Common myeloid progenitor, CD34-positive (primary cell): ENCODE measurements at places on chromosomes 5 and 9.

DNA sequence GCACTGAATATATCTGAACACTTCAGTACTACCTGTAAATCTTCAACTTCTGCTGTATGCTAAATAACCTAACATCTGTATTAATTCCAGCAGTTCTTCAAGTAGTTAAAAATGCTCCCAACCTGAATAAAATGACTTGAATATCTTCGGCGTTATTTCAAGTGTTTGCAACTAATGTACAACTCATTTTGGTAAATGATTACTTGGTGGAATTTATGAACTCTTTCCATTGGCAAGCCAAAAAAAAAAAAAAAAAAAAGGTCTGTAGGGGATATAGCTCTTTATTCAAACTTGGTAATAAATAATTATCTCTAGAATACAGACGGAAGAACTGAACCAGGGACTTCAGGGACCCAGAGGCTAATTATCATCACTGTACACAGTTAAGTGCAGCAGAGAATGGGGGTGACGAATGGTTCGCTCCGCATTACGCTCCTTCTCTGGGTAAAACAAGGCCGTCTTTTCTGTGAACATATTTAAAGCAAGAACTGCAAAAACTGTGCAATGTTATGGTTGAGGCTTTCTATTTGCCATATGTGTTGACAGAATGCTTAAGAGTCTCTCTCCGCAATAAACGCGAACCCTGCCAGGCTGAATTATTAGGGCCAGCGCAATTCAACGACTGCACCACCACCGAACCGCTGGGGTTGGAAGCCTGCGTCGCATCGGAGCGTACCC lies 1.9 kb upstream of the ERBIN start:
- H3K27ac ChIP-seq: peak overlapping the region; percentile 84
- H3K4me1 ChIP-seq: peaks cover 20% of the 10 kb centered on the region
- H3K27me3 ChIP-seq: no peaks in the 10 kb centered on the region
- no peak for DNase-seq
- no peaks in the 10 kb centered on the region for H3K36me3 ChIP-seq

- no peak overlapping the region for H3K27ac ChIP-seq
- no peaks in the 10 kb centered on the region for H3K27me3 ChIP-seq
- no peaks in the 10 kb centered on the region for H3K36me3 ChIP-seq
- no peak for DNase-seq
- no peaks in the 10 kb centered on the region for H3K4me1 ChIP-seq
Observed at GRCh38 chr5:168153263-168153875, 138.1 kb upstream of the WWC1 start.

GRCh38 chr5:172280929-172281328 lies 2.6 kb downstream of the UBTD2 start:
- H3K27me3 ChIP-seq: no peaks in the 10 kb centered on the region
- DNase-seq: no peak
- no peak overlapping the region for H3K27ac ChIP-seq
- H3K36me3 ChIP-seq: no peaks in the 10 kb centered on the region

GRCh38 chr5:154309805-154310204 lies 119.3 kb downstream of the GALNT10 start:
- no peaks in the 10 kb centered on the region for H3K36me3 ChIP-seq
- peak; percentile 68 for DNase-seq
- H3K4me1 ChIP-seq: no peaks in the 10 kb centered on the region
- no peak overlapping the region for H3K27ac ChIP-seq

- DNase-seq: no peak
- H3K4me1 ChIP-seq: peaks cover 19% of the 10 kb centered on the region
- no peak overlapping the region for H3K27ac ChIP-seq
- no peak overlapping the region for H3K4me3 ChIP-seq
Observed at GRCh38 chr5:175640106-175640775, 17.6 kb upstream of the HRH2 start.

- no peak overlapping the region for H3K27ac ChIP-seq
- H3K27me3 ChIP-seq: no peaks in the 10 kb centered on the region
- H3K4me3 ChIP-seq: no peak overlapping the region
- H3K36me3 ChIP-seq: no peaks in the 10 kb centered on the region
- peak; percentile 89 for DNase-seq
Observed at GRCh38 chr9:89525446-89526374, 27.8 kb upstream of the SEMA4D start.

DNA sequence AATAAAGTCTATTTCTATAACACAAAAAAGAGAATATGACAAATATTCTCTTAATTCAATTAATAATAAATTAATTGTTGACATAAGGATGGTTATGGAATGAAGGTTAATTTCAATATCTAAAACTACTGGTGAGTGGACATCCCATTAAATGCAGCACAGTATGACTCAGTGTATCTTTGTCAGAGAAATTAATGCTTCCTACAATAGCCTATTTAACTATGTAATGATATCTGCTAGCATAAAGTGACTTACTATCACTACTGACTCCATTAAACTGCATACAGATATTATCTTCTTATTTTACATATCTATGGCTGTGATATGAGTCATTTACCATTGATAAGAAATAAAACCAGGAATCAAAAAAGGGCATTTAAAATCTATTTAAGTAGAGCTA lies 298.7 kb downstream of the CDH12 start:
- no peak for DNase-seq
- H3K4me1 ChIP-seq: no peaks in the 10 kb centered on the region

- no peak overlapping the region for H3K27ac ChIP-seq
- DNase-seq: peak; percentile 49
- H3K4me3 ChIP-seq: no peak overlapping the region
- no peaks in the 10 kb centered on the region for H3K27me3 ChIP-seq
- H3K36me3 ChIP-seq: no peaks in the 10 kb centered on the region
Observed at GRCh38 chr5:170111088-170111785, 5.5 kb downstream of the FOXI1 start.

DNA sequence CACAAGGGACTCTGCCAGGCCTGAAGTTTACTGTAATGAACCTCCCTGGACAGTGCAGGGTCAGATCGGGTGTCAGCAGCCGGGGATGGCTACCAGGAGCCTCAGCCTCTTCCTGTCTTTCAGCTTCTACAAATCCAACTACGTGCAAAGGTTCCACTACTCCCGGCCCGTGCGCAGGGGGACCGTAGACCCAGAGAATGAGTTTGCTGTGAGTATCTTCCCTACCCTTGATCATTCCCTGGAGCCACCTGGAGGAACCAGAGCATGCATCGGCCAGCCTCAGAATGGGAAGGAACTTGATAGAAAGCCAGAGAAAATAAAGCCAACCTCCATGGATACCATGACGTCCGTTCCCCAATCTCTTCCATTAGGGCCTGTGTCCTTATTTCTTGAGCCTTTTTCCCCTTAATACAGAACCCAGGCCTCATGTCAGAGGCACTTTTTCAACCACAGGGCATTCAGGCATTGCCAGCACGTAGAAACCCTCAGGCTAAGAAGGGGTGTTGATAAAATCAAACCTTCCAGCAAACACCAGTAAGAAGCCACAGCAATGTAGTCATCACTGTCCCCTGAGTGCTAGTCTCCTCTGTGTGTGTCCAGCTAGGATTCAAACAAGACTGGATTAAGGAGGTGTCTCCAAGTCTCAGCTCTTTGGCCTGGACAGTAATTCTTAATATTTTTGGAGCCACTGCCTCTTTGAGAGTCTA lies 49.0 kb upstream of the FOXI1 start:
- H3K4me1 ChIP-seq: no peaks in the 10 kb centered on the region
- no peak for DNase-seq

DNA sequence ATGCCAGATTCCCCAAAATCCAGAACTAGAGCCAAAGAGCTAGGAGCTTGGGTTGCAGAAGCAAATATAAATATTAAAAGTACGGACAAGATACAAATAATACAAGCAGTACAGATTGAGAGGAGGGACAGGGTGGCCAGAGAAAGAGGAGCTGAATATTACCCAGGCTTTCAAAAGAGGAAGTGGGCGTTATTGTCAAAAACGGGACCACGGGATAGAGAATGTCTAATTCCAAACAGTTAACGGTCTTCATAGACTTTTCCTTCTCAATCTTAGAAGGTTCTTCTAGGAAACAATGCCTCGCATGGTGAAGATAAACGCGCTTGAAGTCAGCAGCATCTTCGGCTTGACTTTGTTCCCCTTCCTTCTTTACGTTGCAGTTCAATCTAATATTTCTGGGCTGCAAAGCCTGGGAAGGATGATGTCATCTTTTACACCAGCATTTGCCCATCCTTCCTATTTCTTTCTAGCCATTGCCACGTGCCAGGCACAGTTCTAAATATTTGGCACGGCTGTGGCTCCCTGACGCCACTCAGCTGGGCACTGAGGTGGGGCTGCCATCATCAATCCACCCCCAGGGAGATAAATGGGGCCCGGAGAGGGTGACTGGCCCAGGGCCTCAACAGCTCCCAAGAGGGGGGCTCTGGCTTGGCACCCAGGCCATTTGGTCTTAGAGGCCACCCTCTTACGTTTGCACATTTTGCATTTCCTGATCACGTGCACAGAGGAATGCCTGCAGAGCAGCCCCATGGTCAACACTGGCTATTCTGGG lies 16.3 kb upstream of the OLFM1 start:
- no peaks in the 10 kb centered on the region for H3K36me3 ChIP-seq
- H3K4me3 ChIP-seq: no peak overlapping the region
- DNase-seq: no peak
- H3K27ac ChIP-seq: no peak overlapping the region
- H3K27me3 ChIP-seq: peaks cover 3% of the 10 kb centered on the region
- peaks cover 8% of the 10 kb centered on the region for H3K4me1 ChIP-seq

GRCh38 chr5:65184780-65185179 lies 296.9 kb downstream of the ADAMTS6 start:
- DNase-seq: no peak
- H3K27ac ChIP-seq: no peak overlapping the region
- H3K4me1 ChIP-seq: no peaks in the 10 kb centered on the region
- H3K27me3 ChIP-seq: no peaks in the 10 kb centered on the region
- H3K36me3 ChIP-seq: no peaks in the 10 kb centered on the region

- peaks cover 14% of the 10 kb centered on the region for H3K4me1 ChIP-seq
- peak overlapping the region; percentile 97 for H3K27ac ChIP-seq
- H3K36me3 ChIP-seq: no peaks in the 10 kb centered on the region
- H3K4me3 ChIP-seq: peak overlapping the region; percentile 90
- no peaks in the 10 kb centered on the region for H3K27me3 ChIP-seq
Observed at GRCh38 chr9:37464426-37465248, 613 bp downstream of the ZBTB5 start.

DNA sequence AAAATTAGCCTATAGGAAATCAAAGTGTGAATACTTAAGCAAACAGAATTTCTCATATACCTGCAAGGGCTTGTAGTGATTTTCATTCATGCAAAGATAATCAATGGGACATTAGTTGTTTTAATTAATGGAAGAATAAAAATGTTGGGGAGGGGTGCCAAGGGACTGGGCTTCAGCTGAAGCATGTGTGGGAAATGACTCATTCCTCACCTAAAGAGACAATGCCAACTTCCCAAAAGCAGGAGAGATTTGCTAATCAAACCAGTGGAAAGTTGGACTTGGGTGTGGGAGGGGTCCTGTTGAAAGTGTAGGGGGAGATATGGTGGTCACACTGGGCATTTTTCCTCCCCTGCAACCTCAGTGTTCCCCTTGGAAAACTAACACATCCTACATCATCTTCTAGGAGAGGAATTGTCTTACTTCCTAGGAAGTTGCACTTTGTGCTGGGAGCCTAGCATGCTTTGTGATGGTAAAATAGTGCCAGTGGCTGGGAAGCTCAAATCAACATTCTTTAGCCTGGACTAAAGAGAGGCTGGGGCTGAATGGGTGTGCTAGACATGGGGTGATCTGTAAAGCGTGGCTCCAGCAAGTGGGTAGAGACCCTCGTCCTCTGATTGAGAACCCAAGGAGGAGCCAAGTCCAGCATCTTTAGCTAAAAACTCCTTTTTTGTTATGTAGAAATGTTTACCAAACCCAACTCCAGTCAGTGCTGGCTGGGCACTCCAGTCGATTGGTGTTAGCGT lies 6.4 kb upstream of the LHX2 start:
- H3K4me1 ChIP-seq: peaks cover 17% of the 10 kb centered on the region
- no peak overlapping the region for H3K27ac ChIP-seq
- H3K36me3 ChIP-seq: no peaks in the 10 kb centered on the region
- DNase-seq: no peak
- peaks cover 69% of the 10 kb centered on the region for H3K27me3 ChIP-seq

DNA sequence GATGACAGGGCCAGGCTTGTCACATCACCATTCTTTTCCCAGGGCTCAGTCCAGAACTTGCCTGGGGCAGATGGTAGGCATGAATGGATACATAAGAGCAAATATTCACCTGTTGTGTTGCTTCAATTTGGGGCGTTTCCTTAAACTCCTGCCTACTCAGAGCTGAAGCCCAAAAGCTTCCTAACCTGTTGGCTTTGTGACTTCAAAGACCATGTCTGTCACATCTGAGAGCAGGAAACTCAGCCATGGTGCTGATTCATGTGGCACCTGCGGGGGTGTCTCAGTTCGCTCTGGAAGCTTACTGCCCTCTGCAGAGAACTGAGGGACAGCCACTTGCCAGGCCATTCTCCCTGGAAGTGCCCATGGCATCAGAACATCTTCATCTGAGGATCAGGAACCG lies 246.6 kb downstream of the HSPA4 start:
- peaks cover 6% of the 10 kb centered on the region for H3K27me3 ChIP-seq
- no peaks in the 10 kb centered on the region for H3K4me1 ChIP-seq
- H3K36me3 ChIP-seq: no peaks in the 10 kb centered on the region
- DNase-seq: no peak

DNA sequence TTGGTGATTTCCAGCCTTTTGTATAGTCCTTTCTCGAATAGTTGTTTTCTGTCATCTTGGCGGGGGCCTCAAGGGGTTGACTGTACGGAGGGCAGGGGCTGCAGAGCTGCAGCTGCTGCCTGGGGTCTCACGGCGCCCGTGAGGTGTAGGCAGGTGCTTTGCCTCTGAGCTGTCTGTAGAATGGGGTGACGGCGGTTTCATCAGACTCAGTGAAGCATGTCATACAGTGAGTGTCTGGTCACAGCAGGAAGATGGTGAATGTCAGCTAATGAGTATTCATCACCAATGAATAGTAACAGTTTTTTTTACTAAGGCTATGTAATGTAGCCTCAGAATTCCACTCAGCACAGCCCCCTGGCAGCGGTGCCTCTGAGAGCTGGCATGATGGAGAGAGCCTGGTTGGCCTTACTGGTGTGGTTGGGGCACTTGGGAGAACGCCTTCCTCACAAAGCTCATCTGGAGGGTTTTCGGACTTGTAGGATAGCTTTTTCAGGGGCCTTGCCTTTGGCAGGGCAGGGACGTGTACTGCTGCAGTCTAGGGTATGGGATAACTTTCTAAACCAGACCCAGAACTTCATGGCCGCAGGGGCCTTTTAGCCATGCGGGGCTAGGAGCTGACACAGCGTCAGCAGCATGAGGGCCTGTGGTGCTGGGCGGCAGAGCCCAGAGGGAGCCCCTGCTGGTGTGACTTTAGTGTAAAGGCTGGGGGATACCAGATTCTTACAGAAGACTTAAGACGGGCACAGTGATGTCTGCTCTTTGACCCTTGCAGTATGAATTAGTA lies 15.0 kb downstream of the TENT4A start:
- no peak overlapping the region for H3K27ac ChIP-seq
- H3K36me3 ChIP-seq: no peaks in the 10 kb centered on the region
- no peak overlapping the region for H3K4me3 ChIP-seq
- DNase-seq: no peak

GRCh38 chr5:38555354-38556087 lies 925 bp downstream of the LIFR start:
- H3K4me3 ChIP-seq: no peak overlapping the region
- no peaks in the 10 kb centered on the region for H3K36me3 ChIP-seq
- DNase-seq: no peak
